ENCODE measurements at places on chromosomes 12 and 14. TPM values are rescaled to one million over a fixed set of nuclear protein-coding genes. Genes with fewer than 3 reads are reported as not detected.

DNA sequence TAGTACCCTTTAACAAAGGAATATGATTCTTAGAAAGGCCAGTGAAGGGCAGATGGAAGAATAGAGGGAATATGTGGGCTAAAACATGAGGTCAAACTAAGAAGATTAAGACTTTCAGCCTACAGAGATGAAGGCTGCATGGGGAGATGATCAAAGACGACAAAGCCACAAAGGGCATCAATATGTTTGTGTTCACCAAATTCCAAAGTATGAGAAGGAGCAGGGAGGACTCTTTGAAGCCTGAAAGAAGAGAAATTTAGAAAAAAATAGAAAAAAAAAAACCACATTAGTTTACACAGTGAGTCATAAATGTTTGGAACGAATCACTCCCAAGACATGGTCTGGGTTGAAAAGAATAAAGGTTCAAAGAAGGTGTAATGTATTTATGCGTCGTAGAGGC lies 131.8 kb downstream of the NEDD1 start:
- DNase-seq: no peak

CLEC4D gene
- total RNA-seq: not detected

DNA sequence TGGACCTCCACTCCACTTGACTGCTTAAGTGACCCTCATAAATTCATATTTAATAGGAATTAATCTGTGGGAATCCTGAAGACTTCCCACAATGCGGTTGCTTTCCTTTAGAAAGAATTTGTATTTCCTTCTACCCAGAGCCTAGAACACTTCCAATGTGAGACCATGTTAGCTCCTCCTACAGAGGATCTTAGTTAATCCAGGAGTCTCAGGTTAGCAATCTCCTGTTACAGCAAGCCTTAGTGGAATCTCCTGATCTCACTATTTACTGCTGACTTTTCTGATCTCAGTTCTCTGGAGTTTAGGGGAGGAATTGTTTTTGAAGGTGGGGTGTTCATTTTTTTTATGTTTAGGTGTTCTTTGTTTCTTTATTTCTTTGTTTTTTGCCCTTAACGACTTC lies 186.0 kb downstream of the SLC25A21 start:
- DNase-seq: no peak

- DNase-seq: no peak
These were observed 13.5 kb downstream of the PHLDA1 start for GRCh38 chr12:76018111-76018510.

DNA sequence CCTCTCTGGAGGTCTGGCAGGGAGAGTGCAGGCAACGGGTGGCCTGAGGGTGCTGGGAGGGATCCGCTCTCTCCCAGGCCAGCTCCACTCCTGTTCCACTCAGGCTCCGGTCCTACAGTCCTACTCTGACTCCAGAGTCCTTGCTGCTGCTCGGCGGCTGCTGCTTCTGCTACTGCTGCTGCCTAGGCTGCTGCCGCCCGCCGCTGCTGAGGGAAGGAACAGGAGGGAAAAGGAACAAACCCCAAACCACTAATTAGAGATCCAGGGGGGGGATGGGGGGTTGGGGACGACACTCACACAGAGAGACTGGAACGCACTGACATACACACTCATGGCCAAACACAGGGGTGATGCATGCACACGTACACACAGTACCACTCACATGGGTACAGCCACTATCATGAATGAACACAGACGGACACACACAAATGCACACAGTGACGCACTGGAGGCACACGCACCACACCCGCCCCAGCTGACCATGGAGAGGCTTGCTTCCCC lies at the start of gene SP7:
SP7 (minus strand) TSS at position 174 of the 501 bp plus-strand sequence. CDS start 708 bp downstream, outside the sequence.
- no peak for DNase-seq

- no peak for DNase-seq
These were observed 206.6 kb downstream of the CACNA1C start for GRCh38 chr12:2259369-2259768.

All from activated naive CD8-positive, alpha-beta T cell treated with anti-CD3 and anti-CD28 coated beads, Interleukin-2, amount 10 ng/mL, durations not matched to agents 7 days and 5 days (primary cell).